ENCODE measurements at places on chromosomes 2 and 18.
A peak's percentile ranks its signal among the peaks of the same experiment; 100 is the strongest.

DNA sequence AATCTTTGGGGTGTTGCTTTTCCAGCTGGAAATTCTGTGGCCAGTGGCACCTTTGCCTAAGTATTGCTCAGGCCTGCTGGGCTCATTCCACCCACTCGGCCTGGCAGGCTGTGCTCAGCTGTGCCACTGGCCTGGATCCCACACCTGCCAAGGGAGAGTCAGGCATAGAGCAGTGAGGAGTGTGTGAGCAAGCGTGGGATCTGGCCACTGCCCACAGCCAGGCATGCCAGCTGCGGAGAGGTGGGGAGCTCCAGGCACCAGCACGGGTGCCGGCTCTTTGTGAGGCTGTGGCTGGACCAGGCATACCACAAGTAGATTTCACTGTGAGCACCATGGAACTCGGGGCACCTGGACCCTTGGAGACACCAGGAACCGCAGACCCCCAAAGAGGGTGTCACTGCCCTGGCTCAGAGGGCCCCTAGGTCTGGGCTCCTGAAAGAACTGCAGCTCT lies 118.1 kb upstream of the MAP2 start:
- DNase-seq = no peak

- no peak for DNase-seq
Observed at GRCh38 chr2:177721087-177721486, 328.5 kb downstream of the AGPS start.

- no peak for DNase-seq
Observed at GRCh38 chr2:174878537-174879147, 114.4 kb upstream of the CHRNA1 start.

DNA sequence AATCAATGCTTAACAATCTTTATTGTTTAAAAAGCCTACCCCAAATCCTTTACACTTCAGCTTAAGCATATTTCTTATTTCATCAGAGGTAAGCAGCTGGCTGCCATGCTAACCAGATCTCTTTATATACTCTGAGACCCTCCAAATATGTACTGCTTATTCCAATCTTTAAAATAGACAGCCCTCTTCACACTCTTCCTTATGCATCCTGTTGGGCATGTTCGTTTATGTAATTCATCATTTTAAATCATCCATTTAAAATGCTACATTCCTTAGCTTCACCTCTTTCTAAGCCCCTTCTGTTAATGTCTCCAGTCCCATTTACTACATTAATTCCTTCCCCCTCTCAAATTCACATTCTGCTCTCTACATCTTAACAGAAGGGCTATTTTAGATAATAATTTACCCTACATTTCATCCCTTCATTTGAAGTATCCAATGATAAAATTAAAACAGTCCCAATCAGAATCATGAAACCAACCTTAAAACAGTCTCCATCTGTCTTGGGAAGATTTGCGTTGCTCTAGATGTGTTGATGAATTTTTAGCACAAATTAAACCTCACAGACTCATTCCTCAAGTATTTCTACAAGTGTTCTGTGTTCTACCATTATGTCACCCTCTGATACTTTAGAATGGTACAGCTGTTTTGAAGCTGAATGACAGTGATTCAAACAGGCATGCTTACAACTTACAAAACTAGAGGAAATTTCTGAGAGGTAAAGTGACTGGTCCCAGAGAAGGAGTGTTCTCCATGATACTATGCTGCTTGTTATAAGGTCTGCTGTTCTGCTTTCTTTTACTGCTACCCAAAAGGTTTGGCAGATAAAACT lies 59.1 kb downstream of the ZNF385B start:
- DNase-seq = no peak

DNA sequence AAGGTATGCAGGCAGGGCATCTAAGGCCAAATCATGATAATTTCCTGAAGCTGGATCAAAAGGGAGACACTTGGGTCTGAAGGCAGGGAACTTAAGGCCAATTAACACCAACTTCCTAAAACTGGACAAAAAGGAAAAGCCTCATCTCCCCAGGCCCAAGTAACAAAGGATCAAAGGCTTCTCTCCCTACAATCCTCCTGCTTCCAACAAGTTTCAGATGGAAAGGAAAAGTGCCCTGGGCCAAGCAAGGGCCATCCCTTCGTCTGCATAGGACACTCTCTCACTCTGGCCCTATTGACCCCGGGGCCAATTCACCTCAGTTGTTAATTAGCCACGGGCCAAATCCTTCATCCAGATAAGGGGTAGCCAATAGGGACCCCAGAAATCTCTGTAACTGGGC lies 1335.8 kb upstream of the CDH2 start:
- no peak for DNase-seq

DNA sequence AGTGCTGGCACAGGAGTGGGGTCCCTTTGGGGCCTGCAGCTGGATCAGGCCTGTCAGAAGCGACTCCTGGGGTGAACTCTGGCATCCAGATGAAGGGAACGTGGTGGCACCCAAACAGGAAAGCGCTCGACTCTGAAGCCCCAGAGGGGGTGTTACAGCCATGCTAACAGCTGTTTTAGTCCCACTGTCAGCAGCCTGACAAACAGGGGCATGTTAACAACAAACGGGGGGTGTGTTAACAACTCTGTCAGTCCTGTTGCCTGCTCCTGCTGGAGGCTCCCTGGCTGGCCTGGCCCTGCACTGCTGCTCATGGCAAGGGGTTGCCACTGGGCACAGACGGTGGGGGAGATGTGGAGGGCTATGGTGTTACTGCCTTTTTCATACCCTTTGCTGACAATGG lies 2.6 kb upstream of the RNU2-63P start:
- no peak for DNase-seq

DNA sequence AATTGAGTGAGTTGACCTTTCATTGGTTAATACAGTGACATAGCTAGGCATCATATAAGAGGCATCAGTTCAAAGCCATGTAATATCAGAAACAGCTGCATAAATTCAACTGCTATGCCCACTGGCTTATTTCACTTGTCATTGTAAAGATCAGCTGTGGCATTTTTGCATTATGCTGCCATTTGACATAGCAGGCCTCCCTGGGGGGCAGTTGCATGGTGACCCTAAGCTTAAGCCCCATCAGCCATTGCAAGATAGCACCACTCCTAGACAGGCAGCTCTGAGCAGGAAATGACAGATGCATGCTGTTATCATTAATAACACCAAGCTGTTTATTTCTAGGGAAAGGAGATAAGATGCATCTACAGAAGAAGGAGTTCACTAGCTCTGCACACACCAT lies 233.4 kb upstream of the CNTNAP5 start:
- DNase-seq = no peak

- peak; percentile 68 for DNase-seq
Observed at GRCh38 chr18:34976899-34977837, 64.0 kb upstream of the MAPRE2 start.

DNA sequence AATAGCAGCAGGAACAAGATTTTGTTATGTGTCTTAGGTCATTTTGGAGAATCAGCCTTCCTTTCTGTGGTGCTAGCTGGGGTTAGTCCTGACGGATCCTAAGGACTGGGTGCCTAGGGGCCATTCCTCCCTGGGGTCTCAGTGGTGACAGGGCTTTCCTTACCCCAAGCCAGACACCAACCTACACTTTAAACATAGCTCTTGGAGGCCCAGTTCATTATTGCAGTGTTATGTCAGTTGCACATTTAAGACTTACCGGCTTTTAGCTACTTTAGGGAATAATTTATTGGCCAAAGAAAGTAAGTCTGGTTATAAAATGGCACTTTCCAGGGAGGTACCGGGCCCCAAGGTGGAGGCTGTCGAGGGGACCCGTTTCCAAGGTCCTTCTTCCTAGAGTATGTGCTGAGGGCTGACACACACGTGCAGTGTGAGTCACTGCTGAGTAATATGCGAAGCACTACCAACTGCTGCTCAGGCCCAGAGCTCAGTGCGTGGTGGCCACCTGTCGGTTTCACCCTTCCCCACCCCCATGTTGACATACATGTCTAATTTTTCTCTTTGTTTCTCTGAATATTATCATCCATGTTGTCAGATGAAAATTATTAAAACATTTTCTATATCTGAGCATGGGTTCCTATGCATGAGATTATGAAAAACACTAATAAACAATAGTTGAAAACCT lies 37.0 kb upstream of the GRHL1 start:
- no peak for DNase-seq

- no peak for DNase-seq
Observed at GRCh38 chr2:19706332-19706731, 195.5 kb downstream of the TTC32 start.

GRCh38 chr2:152099367-152100050 lies 665 bp upstream of the CACNB4 start:
- DNase-seq = no peak

DNA sequence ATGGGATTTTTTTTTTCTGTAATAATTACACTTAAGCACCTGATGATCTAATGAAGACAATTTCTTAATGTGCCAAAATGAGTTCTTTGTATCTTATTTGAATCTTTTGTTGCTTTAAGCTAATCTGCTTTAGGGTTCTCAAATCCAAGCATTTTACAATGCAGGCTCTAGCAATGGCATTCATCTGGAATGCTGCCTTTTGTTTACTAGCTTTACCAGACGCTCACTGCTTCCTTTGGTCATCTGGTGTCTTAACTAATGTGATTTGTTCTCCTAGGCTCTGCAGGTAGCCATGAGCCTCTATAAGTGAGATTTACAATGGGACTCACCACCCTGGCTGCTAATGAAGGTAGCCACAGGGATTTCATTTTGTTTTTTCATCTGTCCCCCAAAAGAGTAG lies 100.3 kb downstream of the GREB1L start:
- DNase-seq = no peak

- no peak for DNase-seq
Observed at GRCh38 chr2:206063635-206064034, 22.3 kb downstream of the INO80D start.

DNA sequence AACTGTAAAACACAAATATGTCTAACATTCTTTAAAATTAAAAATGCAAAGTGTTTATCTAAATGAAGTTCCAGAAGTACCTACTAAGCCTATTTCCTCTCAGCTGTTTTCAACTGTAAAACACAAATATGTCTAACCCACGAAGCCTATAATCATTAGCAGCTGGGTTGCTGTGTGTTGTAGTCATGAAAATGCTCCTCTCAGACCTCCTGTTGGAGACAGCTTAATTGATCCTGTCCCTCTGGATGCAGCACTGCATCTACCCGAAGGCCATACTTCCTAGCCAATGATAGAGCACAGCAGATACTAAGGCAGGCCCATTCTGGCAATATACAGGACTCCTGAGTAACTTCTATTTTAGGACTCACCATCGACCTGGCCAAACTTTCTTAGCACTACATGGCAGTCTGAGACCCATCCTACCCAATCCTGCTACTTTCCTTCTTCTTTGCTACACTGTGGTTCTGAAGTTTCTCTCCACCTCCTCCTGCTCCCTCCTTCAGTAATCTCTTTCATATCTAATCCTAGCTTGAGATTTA lies 92.5 kb upstream of the RBBP8 start:
- DNase-seq = no peak

- no peak for DNase-seq
Observed at GRCh38 chr2:72847534-72848315, 21.9 kb upstream of the EXOC6B start.

- no peak for DNase-seq
Observed at GRCh38 chr2:182558564-182558963, 131.7 kb upstream of the PDE1A start.

GRCh38 chr2:165214093-165214492 lies 10.2 kb upstream of the SCN3A start:
- no peak for DNase-seq

DNA sequence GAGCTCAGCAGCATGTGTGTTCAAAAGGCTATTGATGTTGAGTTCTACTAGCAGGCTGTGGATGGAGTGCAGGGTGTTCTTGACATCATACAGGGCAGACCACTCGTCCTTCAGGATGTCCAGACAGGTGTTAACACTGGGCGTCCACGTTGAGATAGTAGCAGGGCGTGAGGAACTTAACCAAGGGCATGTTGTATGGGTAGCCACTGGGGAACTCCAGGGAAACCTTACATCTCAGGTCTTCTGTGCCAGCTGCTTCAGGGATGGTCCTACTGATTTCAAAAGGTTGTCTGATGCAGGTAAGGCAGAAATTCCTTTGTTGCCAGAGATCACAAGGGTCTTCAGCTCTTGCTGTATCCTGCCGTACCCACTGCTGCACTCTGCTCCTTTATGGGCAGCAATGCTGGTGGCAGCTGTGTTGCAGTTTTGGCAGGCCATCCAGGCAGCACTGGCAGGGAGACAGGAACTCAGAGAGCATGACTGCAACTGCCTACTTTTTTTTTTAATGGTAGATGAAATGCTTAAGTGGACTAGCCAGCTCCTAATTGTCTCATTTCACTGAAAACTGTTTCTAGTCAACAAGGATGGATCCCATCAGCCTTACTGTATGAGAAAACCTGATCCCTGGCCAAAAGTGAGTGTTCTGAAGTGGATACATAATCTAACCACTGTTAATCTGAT lies 32.4 kb upstream of the RBBP8 start:
- no peak for DNase-seq

DNA sequence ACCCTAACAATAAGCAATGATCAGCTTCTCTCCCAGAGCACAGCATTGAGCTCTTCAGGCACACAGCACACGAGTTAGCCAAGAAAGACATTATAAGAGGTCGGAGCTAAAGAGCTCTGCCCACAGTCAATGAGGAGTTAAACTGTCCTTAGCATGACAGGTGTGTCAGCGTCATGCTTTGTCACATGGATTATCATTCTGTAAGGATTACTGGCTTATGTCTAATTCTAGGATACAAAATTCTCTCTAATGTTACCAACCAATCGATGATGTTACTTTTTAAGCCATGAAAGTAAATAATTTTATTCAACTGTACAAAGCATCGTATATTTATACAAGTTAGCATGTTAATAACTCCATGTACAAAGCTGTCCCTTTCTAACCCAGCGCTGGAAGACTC lies 108.8 kb downstream of the ZNF236 start:
- DNase-seq = no peak

- DNase-seq = no peak
Observed at GRCh38 chr2:27407798-27408491, 1.4 kb downstream of the PPM1G start.

DNA sequence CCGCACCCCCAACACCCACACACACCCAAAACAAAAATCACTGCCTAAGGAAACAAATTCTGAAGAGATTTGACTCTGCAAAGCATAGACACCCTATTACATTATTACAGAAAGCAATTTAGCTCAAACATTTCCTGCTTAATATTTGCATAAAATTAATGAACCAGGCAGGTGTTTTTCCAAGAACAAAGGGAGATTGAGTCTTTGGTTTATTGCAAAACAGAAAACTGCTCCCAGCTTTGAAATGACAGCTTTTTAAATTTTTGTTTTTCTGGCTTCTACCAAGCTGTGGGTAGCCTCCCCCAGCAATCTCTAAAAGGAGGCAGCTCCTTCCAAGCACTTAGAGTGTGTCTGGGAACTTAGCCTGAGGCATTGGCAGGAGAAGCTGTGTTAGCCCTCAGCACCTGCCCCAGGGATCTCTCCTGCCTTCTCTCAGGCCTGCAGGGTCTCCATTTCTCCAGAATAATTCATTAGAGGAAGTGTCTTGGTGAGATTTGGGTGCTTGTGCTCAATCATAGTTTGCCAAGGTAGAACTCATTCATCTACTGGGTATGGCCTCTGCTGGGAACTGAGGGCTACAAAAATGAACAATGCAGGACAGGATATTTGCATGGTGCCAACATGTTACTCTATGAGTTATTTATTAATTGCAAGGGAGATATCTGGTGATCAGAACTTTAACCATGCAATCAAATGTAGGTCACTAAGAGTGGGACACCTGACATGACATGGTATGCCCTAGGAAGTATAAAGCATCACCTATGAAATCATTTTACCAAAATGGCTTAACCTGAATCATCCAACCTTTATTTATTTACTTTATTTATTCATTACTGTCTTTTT lies 58.7 kb downstream of the B3GNT2 start:
- DNase-seq = no peak

- DNase-seq = no peak
Observed at GRCh38 chr2:160909781-160910242, 250.4 kb upstream of the TANK start.

Data from stimulated activated naive CD4-positive, alpha-beta T cell (primary cell).